Skeletal muscle cell (primary cell): ENCODE measurements at places on chromosomes 7 and 10.

DNA sequence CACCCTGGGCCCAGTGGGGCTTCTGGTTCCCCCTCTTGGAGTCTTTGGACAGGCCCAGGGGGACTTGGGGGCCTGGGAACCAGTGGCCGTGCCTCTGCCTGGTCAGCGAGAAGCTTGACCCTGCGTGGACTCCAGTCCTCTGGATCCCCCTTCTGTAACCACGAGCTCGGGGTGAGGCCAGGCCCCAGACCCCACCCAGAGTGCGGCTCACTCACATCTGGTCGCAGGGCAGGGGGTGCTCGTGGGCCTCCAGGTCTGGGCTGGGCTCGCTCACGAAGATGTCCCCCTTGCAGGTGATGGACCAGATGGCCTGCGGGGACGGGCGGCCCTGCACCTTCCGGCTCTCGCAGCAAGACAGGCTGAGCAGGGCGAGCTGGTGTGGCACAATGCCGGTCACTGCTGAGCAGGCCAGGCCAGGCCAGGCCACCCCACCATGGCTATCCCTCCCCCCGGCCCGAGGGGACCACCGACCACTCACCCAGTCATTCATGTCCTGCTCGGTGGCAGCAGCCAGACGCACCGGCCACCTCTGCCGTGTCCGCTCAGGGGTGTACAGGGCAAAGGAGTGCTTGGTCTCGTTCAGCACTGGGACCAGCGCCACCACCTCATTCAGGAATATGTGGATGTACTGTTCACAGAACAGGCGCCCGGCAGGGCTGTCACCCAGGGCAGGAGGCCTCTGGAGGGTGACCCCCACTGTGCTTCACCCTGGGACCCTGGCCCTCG lies 19.7 kb downstream of the BHLHA15 start:
- DNase-seq, result no peak

DNA sequence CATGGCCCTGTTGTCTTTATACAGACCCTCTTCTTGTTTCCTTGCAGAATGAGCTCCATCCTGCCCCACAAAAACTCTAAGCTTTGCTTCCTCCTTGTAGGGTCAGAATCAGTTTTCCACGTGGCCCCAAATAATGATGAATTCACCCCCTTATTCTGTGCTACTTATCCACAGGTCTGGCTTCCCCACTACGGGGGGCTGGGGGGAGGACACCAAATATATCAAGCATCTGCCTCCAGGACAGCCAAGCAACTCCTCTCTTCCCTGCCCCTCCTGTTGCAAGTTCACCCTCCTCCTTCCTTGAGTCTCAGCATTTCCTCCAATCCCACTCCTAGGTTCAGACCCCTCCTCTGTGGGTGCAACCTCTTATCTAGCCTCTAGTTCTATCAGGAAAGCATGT lies 743.3 kb downstream of the GRID1 start:
- DNase-seq, result no peak

- no peak for DNase-seq
Observed at GRCh38 chr10:129725011-129725410, 239.1 kb downstream of the EBF3 start.

DNA sequence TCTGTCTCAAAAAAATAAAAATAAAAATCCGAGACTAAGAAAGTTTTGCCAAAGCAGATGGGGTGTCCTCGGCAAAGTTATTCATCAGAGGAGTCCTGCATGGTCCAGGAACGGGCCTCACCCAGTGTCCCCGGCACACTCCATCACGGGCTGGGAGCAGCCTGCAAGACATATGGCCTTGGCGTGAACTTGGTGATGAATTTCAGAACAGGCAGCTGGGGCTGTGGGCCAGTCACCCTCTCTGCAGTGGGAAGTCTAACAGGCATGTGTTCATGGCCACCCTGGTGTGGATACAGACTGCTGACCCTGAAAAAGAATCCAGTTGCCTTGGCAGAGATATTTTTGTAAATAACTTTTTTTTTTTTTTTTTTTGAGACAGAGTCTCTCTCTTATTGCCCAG lies 34.7 kb downstream of the NPTX2 start:
- DNase-seq, result no peak
